Fibroblast of lung (primary cell): ENCODE measurements at places on chromosomes 13 and 19. TPM values are rescaled to one million over a fixed set of nuclear protein-coding genes. Genes with fewer than 3 reads are reported as not detected.

Gene KCNRG
- total RNA-seq: 7.4 and 7.7 TPM in 2 replicates

Gene EDDM13
- total RNA-seq: not detected in 2 replicates

Gene SAMD1
- 19.0 and 24.1 TPM in 2 replicates for total RNA-seq

Gene ASF1B
- 0.26 and 2.6 TPM in 2 replicates for total RNA-seq

Gene DAZAP1
- 34.9 and 49.5 TPM in 2 replicates for total RNA-seq
